ENCODE measurements at places on chromosomes 4 and X.

GRCh38 chr4:94256828-94257227 lies 49.2 kb downstream of the SMARCAD1 start:
- no peaks in the 10 kb centered on the region for H3K4me1 ChIP-seq
- H3K36me3 ChIP-seq, result peaks cover 18% of the 10 kb centered on the region
- no peak overlapping the region for H3K27ac ChIP-seq
- peak; percentile 2 for DNase-seq
- no peaks in the 10 kb centered on the region for H3K27me3 ChIP-seq

- no peaks in the 10 kb centered on the region for H3K36me3 ChIP-seq
- H3K27me3 ChIP-seq, result no peaks in the 10 kb centered on the region
- no peak overlapping the region for H3K27ac ChIP-seq
- no peak overlapping the region for H3K4me3 ChIP-seq
- no peaks in the 10 kb centered on the region for H3K4me1 ChIP-seq
Measured at GRCh38 chr4:165909947-165910346, 36.9 kb downstream of the TLL1 start.

GRCh38 chr4:125772680-125773079 lies 457.9 kb downstream of the FAT4 start:
- no peaks in the 10 kb centered on the region for H3K36me3 ChIP-seq
- no peak overlapping the region for H3K4me3 ChIP-seq
- H3K27me3 ChIP-seq, result no peaks in the 10 kb centered on the region

GRCh38 chr4:85776579-85776978 lies 301.6 kb downstream of the ARHGAP24 start:
- DNase-seq, result no peak
- H3K4me1 ChIP-seq, result no peaks in the 10 kb centered on the region
- no peaks in the 10 kb centered on the region for H3K36me3 ChIP-seq

DNA sequence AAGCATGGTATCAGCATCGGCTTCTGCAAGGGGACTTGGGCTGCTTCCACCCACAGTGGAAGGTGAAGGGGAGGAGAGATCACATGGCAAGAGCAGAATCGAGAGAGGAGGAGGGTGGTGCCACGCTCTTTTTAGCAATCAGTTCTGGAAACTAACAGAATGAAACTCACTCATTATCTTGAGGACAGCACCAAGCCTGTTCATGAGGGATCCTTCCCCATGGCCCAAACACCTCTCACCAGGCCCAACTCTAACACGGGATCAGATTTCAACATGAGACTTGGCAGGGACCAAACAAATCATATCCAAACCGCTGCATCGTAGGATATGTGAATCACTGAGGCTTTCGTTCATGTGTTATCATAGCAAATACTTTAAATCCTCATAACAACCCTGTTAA lies 125.5 kb downstream of the GPC3 start:
- no peak overlapping the region for H3K4me3 ChIP-seq
- H3K27me3 ChIP-seq, result no peaks in the 10 kb centered on the region
- peaks cover 3% of the 10 kb centered on the region for H3K36me3 ChIP-seq
- H3K4me1 ChIP-seq, result peaks cover 6% of the 10 kb centered on the region

GRCh38 chr4:7715271-7716009 lies 224.2 kb downstream of the AFAP1 start:
- no peak overlapping the region for H3K4me3 ChIP-seq
- H3K27me3 ChIP-seq, result no peaks in the 10 kb centered on the region
- no peaks in the 10 kb centered on the region for H3K36me3 ChIP-seq
- no peak overlapping the region for H3K27ac ChIP-seq

- no peak for DNase-seq
- H3K4me1 ChIP-seq, result no peaks in the 10 kb centered on the region
- H3K36me3 ChIP-seq, result no peaks in the 10 kb centered on the region
Measured at GRCh38 chr4:142396279-142396678, 449.8 kb downstream of the INPP4B start.

GRCh38 chr4:24089851-24090534 lies 200.1 kb upstream of the PPARGC1A start:
- no peaks in the 10 kb centered on the region for H3K4me1 ChIP-seq
- H3K27me3 ChIP-seq, result no peaks in the 10 kb centered on the region
- DNase-seq, result no peak

DNA sequence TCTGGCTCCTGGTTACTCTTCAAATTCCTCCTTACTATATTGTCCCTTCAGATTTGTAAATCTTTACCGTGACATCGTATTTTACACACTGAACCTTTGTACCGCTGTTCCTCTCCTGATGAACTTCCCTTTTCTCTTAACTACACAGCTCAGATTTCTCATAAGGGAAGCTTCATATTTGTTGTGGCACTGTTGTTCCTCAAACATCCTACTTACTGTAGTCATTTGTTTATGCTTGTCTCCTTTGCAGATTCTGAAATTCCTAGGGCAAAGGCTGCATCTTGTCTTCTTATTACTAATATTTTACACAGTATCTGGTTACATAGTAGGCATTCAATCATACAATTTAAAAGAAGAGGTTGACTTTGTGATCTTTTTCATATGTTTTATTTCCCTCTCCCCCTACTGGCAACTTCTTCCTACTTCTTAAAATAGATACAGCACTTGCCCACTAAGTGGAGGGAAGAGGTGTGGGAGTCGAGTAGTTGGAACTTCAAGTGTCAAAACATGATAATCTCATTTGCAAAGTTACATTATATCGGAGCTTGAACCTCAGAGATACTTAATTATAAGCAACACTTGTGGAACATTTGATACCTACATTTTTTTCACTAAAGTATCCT lies 50.0 kb downstream of the TET2 start:
- no peaks in the 10 kb centered on the region for H3K36me3 ChIP-seq
- H3K4me1 ChIP-seq, result peaks cover 27% of the 10 kb centered on the region
- no peaks in the 10 kb centered on the region for H3K27me3 ChIP-seq
- DNase-seq, result no peak
- no peak overlapping the region for H3K27ac ChIP-seq

- H3K27ac ChIP-seq, result no peak overlapping the region
- H3K4me3 ChIP-seq, result no peak overlapping the region
- DNase-seq, result no peak
- H3K4me1 ChIP-seq, result no peaks in the 10 kb centered on the region
- no peaks in the 10 kb centered on the region for H3K27me3 ChIP-seq
Measured at GRCh38 chrX:31670245-31670644, 598.4 kb upstream of the FTHL17 start.

- no peak overlapping the region for H3K27ac ChIP-seq
- H3K4me3 ChIP-seq, result no peak overlapping the region
- DNase-seq, result no peak
- H3K4me1 ChIP-seq, result no peaks in the 10 kb centered on the region
- H3K27me3 ChIP-seq, result no peaks in the 10 kb centered on the region
Measured at GRCh38 chrX:133297284-133297683, 79.1 kb upstream of the TFDP3 start.

DNA sequence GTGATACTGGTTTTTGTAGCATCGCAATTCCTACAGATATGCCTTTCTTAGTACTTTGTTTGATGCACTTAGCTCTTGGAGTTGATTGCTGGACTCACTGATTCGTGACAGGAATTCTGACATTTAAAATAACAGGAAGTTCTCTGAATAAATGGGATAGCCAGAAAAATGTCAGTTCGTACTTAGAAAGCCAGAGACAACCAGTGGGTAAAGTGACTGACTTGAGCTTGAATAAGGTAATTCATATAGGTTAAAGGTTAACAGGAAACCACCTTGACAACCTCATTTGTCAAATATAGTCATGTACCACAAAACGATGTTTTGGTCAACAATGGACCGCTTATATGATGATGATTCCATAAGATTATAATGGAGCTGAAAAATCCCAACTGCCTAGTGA lies 181.4 kb downstream of the RPA4 start:
- H3K27me3 ChIP-seq, result no peaks in the 10 kb centered on the region
- no peaks in the 10 kb centered on the region for H3K36me3 ChIP-seq
- no peak overlapping the region for H3K4me3 ChIP-seq

DNA sequence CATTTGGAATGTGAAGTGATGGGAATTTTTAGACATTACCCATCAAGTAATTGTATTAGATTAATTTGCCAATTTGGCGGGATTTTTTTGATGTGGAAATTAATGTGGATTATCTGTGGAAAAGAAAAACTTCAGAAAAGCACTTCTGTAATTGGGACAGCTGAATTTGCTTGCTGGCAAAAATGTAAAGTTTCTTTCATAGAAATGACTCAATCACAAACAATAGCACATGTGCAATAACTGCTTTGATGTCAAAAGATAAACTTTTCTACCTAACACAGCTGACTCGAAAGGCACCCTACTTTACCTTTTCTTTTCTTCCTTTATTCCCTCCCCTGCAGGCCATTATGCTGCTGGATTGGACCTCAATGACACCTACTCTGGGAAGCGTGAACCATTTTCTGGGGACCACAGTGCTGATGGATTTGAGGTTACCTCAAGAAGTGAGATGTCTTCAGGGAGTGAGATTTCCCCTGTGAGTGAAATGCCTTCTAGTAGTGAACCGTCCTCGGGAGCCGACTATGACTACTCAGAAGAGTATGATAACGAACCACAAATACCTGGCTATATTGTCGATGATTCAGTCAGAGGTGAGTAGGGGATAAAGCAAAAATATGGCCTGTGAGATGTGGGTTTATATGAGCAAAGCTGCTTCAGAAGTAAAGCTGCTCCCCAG lies 1.4 kb downstream of the AREG start:
- H3K27ac ChIP-seq, result no peak overlapping the region
- H3K27me3 ChIP-seq, result no peaks in the 10 kb centered on the region
- no peaks in the 10 kb centered on the region for H3K36me3 ChIP-seq
- no peak overlapping the region for H3K4me3 ChIP-seq
- no peak for DNase-seq

DNA sequence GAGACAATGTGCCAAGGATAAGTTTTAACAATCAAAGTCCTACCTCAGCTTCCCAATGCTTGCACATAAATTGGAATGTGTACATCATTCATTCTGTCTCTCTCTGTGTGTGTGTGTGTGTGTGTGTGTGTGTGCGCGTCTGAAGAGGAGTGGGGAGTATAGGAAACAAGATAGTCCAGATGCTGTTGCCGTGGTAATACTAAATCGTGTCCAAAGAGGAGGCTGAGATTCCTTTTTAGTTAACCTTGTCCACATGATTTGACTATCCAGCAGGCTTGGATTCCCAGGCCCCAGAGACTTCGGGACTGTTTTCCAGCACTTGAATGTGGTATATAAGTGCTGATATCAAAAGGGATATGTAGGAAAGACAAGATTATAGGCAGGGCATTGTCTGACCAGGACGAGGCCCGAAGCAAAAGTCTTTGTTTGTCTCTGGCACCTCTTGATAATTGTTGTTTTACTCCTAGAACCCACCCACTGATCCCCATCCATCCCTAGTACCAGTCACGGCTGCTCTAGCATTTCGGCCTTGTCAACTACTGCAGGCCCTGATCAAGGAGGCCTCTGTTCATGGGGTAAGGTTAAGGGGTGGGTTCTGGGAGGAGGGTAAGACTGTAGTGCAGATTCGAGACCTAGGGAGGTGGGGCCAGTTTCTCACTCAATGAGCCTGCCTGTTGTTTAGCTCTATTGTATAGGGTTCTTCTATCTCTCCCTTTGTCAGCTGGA lies 3.9 kb downstream of the PLP1 start:
- no peaks in the 10 kb centered on the region for H3K36me3 ChIP-seq
- H3K27me3 ChIP-seq, result no peaks in the 10 kb centered on the region
- no peaks in the 10 kb centered on the region for H3K4me1 ChIP-seq

DNA sequence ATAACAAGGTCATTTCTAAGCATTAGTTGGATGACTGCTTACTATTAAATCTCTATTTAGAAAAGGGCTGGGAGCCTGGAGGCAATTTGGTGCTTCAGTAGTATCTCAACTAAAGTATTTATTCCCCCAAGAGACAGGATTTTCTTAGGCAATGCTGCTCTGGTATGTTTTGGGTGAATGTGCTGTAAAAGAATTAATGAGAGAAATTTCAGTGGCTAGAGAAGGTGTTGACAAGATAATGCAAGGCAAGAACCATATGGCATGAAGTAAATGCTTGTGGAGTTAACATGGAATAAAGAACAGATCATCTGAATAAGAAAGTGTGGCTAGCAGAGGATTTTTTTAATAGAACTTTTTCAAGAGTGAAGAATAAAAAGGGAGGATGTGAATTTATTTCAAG lies 3.9 kb downstream of the CYP2U1 start:
- peaks cover 22% of the 10 kb centered on the region for H3K4me1 ChIP-seq
- no peak for DNase-seq
- H3K27ac ChIP-seq, result no peak overlapping the region
- no peak overlapping the region for H3K4me3 ChIP-seq

DNA sequence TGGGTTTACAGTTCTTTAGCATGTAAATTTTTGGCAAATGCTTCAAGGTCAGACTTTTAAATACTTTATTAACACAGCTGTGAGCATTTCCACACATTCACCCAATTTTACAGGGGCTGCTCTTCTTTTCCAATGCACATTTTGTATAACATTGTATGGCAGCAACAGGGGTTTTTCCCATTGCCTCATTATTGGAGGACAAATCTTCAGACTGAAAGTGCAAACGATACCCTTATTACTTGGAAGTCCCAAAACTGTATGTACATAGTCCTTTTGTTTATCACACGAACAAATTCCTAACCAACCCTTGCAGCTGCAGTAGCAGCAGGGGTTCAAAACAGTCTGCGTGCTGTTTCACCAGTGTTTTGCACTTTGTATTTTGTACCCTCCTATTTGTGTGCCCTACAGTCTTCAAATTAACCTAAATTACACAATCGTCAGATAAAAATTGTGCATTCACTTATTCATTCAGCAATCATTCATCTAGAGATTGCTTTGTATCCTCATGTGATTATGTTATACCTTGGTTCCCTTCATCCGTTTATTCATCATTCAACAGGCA lies 330.7 kb upstream of the RASGEF1B start:
- no peak for DNase-seq
- no peaks in the 10 kb centered on the region for H3K4me1 ChIP-seq
- no peak overlapping the region for H3K4me3 ChIP-seq
- no peak overlapping the region for H3K27ac ChIP-seq

DNA sequence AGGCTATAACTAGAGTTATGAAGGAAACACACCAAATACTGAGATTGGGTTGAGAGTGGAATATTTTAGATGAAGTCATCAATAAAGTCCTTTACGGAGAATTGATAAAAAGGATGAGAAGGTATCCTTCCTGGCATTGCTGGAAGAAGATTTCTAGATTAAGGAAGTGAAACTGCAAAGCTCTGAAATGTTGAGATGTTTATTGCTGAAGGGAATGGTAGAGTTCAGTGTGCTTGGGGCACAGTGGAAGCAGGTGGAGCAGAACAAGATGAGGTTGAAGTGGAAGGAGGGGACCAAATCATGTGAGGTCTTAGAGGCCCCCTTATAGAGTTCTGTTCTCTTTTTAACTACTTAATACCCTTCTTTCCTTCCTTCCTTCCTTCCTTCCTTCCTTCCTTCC lies 848.5 kb downstream of the RAB28 start:
- H3K36me3 ChIP-seq, result no peaks in the 10 kb centered on the region
- no peak overlapping the region for H3K4me3 ChIP-seq
- H3K4me1 ChIP-seq, result no peaks in the 10 kb centered on the region
- DNase-seq, result no peak
- H3K27ac ChIP-seq, result no peak overlapping the region
- no peaks in the 10 kb centered on the region for H3K27me3 ChIP-seq

- no peak overlapping the region for H3K27ac ChIP-seq
- DNase-seq, result no peak
- H3K4me1 ChIP-seq, result no peaks in the 10 kb centered on the region
- no peaks in the 10 kb centered on the region for H3K36me3 ChIP-seq
- H3K27me3 ChIP-seq, result no peaks in the 10 kb centered on the region
- H3K4me3 ChIP-seq, result no peak overlapping the region
Measured at GRCh38 chrX:130443875-130444274, 42.1 kb downstream of the RBMX2 start.

GRCh38 chr4:127967141-127967775 lies 2.1 kb downstream of the ABHD18 start:
- no peak overlapping the region for H3K27ac ChIP-seq
- peaks cover 40% of the 10 kb centered on the region for H3K4me1 ChIP-seq
- H3K4me3 ChIP-seq, result 0 out of 2 replicates have a peak overlapping the region, but pooled peaks have one; percentile 34
- DNase-seq, result peak; percentile 10

All from HepG2 (cell line).